ENCODE measurements at places on chromosomes 1 and 21.

- DNase-seq: no peak
Measured at GRCh38 chr1:94582565-94582964, 41.0 kb upstream of the F3 start.

GRCh38 chr1:53524428-53525375, 65.5 kb downstream of the DMRTB1 start:
- no peak for DNase-seq

GRCh38 chr1:231364192-231364591, 26.1 kb downstream of the SPRTN start:
- no peak for DNase-seq

DNA sequence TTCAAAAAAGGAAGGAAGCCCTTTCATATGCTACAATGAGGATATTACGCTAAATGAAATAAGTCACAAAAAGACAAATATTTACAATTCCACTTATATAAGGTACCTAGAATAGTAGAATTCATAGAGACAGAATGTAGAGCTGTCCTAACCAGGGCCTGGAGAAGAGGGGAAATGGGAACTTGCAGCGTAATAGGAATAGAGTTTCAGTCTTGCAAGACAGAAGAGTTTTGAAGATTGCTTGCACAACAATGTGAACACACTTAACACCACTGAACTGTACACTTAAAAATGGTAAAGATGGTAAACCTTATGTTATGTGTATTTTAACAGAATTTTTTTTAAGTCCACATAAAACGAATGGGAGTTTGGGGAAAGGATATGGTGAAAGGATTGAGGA, 2.9 kb downstream of the CD1B start:
- no peak for DNase-seq

DNA sequence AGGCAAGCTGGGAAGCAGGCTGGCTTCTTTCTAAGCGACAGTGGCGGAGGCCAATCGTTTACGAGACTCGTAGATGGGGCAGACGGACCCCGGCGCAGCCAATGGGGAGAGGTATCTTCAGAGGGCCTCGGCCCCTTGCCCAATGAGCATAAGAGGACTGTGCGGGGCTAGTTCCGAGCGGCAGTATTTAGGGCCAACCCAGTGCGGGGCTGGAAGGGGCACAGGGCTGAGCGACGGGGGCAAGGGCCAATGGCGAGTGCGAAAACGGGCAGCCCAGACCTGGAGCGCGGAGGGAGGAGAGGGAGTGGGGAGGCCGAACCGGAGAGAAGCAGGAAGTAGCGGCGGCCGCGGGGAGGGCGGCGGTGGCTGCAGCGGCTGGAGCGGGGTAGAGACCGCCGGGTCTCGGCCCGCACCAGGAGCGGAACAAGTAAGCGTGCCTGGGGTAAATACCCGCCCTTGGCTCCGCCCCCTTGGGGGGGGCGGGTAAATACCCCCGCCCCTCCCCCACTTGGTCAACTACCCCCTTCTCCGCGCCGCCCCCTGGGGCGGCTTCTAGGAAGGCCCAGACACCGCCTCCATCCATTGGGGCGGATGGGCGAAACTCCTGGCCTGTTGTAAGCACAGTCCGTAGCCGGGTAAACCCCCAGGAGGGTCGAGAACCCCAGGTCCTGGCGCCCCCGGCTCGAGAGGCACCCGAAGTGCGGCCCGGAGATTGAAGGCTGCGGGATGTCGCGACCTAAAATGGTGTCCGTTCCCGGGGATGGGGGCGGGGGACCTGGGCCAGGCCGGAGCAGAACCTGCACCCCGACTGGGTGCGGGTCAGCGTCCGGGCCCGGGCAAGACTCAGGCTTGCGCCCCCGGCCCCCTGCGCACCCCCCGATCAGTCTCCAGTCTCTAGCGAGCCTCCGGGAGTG, at the start of gene ZNF687:
Gene ZNF687, plus strand, starts transcription at position 331 of the 914 bp plus-strand sequence. CDS start 3,993 bp downstream, outside the sequence.
- peak; percentile 100 for DNase-seq

DNA sequence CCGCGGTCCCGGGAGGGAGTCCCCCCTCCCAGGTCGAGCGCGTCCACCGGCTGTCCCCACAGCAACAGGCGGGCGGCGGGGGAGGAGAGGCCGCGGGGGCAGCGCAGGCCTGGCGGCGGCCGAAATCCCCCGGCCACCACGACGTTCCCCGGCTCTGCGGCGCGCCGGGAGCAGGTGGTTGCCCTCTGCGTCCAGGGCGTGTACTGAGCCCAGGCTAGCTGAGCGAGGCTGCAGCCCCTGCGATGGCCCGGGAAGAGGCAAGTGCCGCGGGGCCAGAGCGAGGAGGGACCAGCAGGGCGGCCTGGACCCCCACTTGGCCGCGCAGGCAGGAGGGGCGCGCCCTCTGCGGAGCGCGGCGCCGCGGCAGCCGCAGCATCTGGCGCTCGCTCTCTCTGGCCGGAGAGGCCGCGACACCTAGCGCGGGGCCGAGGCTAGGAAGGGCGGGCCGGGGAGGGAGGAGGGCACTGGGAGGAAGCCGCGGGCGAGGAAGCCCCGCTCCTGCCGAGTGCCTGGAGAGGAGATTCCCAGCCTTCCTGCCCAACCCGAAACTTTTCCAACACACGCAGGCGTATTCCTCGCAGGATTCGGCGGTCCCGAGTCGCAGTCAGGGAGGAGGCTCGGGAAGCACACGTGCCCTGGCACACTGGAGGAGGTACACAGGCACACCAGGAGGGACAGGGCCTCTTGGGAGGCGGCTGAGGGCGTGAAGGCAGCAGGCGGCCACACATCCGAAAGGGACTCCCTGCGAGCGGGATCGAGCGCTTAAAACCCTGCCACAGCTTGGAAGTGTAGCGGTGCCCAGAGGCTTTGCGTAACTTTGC, 4.9 kb upstream of the PROX1 start:
- peak; percentile 21 for DNase-seq

GRCh38 chr21:44405091-44405947, 50.0 kb upstream of the LRRC3 start:
- DNase-seq: no peak

DNA sequence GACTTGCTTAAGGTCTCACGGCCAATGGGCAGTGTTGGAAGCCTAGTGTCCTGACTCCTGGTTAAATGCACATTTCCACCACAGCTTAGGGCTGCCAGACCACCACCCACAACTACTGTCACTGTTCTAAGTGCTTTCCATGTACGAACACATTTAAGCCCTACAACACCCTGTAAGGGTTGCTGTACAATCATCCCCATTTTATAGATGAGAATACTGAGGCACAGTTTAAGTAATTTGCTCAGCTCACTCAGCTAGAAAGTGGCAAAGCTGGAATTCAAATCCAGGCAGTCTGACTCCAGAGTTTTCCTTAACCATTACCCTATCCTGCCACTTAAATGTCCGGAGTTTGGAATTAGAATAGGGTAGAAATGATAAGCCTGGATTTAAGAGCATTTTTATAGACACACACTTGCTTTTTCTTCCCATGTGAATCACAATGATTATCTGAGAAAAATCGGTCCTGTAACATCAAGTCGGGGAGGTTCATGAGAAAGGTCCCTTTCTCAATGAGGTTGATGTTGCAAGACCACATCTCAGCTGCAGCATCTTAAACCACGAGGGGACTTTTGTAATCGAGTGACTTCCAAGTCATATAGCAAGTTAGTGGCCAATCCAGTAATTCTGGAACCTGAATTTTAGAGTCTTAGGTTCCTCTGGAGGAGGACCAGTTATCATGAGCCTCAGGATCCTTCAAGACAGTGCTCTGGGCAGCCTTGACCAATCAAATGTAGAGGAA, 8.6 kb downstream of the E2F2 start:
- no peak for DNase-seq

GRCh38 chr1:170596701-170597100, 64.7 kb downstream of the GORAB start:
- DNase-seq: no peak

DNA sequence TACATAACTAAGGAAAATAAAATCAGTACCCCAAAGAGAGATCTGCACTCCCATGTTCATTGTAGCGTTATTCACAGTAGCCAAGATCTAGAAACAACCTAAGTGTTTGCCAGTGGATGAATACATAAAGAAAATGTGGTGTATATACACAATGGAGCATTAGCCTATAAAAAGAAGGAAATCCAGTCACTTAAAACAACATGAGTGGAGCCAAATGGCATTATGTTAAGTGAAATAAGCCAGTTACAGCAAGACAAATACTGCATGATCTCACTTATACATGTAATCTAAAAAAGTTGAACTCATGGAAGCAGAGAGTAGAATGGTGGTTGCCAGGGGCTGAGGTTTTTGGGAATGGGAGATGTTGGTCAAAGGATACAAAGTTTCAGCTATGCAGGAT, 508.3 kb upstream of the B3GALT2 start:
- DNase-seq: no peak

DNA sequence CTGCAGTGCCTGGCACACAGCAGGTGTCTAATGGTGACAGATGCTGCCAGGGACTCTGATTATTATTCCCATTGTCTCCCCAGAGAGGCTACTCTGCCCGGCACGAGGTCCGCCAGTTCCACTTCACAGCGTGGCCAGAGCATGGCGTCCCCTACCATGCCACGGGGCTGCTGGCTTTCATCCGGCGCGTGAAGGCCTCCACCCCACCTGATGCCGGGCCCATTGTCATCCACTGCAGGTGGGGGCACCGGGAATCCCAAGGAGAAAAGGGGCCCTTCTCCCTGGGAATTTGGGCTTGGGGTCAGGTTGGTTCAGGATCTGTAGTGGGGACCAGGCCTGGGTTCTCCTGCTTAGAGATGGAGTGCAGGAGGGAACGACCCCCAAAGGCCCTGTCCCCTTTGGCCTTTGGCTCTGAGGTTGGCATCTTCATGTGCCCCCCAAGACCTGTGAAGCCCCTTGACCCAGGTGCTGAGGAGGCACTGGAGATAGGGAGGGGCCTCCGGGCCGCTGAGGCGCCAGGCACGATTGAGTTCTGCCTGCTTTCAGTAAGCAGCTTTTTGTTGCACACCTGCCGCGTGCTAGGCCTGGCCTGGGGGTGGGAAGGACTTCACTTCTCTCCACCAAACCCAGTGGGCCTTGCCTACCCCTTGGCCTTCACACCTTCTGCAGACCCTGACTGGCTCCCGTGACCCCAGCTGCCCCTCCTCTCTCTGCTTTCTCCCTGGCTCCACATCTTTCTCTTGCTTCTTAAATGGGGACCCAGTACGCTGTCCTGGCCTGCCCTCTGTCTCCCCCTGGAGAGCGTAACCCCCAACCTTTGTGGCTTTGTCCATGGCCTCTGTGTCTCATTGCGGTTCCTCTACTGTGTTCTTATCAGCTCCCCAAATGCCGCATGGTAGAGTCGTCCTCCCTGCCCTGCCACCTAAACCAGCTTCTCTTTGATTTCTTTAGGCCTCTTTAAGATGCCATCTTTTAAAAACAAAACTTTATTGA, 76.4 kb downstream of the PTPRU start:
- no peak for DNase-seq

GRCh38 chr1:98766255-98766654, 104.7 kb downstream of the SNX7 start:
- DNase-seq: no peak

- no peak for DNase-seq
Measured at GRCh38 chr1:221620437-221621384, 121.2 kb downstream of the DUSP10 start.

DNA sequence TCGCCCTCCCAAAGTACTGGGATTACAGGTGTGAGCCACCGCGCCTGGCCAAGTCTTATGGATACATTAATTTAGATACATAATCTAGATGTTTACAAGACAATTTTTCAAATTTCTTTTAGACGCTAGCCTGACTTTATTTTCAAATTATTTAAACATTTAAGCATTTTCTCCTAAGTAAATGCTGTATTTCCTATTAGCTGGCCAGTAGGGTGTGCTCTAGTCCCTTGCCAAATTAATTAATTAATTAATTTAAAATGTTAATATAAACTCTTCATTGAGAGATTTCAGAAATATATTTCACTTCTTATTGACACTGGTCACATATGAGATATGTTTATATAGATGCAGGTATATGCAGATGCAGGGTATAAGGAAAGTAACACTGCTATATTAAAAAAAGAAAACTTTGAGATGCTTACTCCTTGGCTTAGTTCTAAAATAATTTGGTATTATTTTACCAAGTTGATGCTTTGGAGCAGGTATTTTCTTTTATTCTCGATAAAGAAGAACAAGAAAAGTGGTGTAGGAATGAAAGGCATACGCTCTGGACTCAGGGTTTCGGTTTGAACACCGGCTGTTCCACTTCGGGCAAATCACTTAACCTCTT, 5.2 kb upstream of the ERRFI1 start:
- peak; percentile 62 for DNase-seq

- no peak for DNase-seq
Measured at GRCh38 chr1:185540295-185540694, 193.9 kb upstream of the HMCN1 start.

DNA sequence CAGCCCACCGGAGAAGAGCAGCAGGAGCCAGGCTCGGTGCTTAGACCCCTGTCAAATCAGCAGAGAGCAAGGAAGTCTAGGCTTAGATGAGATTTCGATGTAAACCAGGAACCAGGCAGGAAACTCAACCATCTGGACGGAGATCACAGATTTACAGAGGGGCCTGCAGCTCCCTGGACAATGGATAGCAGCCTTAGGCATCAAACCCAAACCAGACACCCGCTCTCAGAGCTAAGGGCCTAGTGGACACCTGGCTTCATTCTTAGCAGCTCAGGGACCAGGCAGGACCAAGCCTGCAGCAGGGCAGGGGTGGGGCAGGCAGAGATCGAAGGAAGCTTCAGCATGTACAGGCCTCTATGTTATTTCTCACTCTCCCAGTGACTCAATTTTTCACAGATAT, 127.8 kb upstream of the FMN2 start:
- no peak for DNase-seq

All from NCI-H526 treated with DMSO at 0.1 percent for 48 hours (cell line).